ENCODE measurements at places on chromosomes 11 and 22.

- DNase-seq, result no peak
These were observed 18.1 kb downstream of the FAM168A start for GRCh38 chr11:73579641-73580434.

- no peak for DNase-seq
These were observed 3.0 kb downstream of the CXCR5 start for GRCh38 chr11:118886681-118887111.

- DNase-seq, result no peak
These were observed 15.5 kb upstream of the TMEM123 start for GRCh38 chr11:102467853-102468580.

GRCh38 chr22:49132009-49132408 lies 695.7 kb downstream of the BRD1 start:
- DNase-seq, result no peak

Data from SK-MEL-5 (cell line).